ENCODE measurements at places on chromosomes 7 and 10.
A peak's percentile ranks its signal among the peaks of the same experiment; 100 is the strongest.

DNA sequence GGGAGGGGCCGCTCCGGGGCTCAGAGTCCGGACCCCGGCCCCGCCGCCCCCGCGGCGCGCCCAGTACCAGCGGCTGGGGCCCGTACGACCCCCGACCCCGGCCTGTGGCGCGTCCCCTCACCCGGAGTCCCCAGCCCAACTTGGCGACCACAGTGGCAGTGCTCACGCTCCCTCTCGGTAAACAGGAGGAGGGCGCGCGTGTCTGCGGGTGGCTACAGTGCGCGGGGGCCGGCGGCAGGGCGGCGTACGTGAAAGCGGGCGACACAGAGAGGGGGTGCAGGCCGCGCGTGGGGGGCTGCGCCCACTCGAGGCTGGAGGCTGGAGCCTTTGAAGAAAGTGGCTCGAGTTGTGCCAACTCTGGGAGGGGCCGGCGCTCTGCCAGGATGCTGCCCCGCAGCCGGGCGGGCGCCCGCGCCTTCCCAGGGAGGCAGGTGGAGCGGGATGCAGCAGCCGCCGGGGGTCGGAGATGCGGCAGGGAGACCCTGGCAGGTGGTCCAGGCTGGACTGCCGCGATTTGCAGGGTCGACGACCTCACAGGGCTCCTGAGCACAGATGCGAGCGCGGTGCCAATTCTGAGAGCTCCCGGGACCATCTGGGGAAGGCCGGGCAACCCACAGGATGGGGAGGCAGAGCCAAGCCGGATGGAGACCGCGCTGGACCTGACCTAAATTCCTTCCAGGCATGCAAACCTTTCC lies 655 bp downstream of the PTPRE start:
- DNase-seq: no peak

DNA sequence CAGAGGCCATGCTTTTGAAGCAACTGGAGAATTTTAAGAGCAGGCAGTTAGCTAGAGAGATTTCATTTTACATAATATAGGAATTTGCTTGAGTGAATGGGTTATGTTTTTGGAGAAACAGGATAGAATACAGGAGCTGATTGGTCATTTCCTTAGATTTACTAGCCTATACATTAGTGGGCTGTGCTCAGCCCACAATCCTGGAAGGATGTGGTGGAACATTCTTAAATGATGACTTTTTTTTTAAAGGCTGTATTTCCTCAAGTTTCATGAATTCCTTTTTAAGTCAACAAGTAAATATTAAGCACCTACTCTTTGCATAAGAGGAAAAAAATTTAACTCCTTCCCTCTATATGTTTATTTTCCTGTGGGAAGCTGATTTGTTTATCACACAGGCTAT lies 314.4 kb upstream of the BMPER start:
- no peak for DNase-seq

- DNase-seq: no peak
These were observed 19.3 kb downstream of the ZNF786 start for GRCh38 chr7:149071182-149071635.

DNA sequence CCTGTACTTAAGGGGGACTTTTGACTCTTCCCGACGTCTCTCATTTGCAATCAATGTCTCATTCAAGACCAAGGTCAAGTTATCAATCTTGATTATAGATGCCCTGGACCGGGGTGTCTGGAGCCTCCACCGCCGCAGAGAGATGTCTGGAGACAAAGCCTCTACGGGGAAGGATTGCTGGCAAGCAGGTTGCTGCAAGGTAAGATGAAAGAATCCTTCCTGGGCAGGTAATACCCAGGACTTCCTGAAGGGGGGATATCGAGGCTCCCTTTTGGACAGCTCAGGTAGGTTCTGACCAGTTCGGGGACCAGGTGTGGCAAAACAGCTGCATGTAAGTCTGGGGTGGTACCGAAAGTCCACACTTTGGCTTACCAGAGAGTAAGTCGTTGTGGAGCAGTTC lies 12.5 kb upstream of the CUX1 start:
- no peak for DNase-seq

DNA sequence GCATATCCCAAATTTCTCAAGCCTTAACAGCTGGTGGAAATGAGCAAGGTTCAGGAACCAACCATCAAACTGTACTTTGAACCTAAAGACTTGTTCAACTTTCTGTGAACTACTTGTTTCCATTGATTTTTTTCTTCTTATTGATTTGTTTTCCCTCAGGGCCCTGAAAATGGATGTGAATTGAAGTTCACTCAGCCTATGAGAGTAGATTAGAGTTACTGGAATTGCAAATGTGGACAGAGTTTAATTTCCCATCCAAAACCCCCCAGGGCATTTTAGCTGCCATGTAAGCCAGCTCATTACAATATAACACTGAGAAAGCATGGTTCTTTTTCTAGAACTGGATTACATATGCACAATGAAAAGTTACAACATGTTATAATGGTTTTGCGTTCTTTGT lies 1105.7 kb downstream of the REEP3 start:
- no peak for DNase-seq

GRCh38 chr7:149669121-149669818 lies 104.1 kb downstream of the ZNF467 start:
- no peak for DNase-seq

DNA sequence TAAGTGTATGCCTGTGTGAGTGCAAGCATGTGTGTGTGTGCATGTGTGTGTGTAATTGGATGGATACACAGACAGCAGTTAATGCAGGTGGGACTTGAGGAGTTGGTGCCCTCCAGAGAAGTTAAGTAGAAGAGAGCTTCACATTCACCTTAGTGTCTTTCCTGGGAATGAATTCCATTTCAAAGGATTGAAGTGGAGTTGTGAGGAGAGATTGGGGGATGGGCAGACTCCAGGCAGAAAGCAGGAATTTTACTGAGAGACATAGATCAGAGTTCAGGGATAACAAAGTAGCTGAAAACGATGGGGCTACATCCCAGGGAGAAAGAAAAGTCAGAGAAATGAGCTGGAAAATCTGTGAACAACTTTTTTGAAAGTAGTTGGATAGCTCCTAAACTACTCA lies 464.4 kb downstream of the TCERG1L start:
- no peak for DNase-seq

DNA sequence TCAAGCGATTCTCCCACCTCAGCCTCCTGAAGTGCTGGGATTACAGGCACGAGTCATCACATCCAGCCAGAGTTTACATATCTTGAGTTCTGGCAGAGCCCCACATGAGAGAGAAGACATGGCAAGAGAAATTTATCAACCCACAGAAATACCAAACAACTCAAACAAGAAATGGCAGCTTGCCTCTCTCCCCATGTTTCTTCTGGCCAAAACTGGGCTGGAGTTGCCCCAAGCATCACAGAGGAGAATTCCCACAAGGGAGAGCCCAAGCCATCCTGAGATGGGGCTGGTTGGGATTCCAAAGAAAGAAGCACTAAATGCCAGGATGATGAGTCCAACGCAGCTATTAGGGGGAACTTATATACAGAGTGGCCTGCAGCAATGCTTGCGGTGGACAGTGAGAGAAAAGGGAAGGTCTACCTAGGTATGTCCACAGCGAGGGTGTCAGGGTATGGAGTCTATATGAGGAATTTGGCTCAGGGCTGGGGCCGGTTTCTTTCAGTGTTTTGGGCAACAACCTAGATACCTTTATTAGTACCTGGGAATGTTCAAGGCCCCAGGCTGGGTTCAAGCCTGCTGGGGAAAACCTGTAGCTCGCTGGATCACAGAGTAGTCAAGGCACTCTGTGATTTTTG lies 14.5 kb upstream of the PAX4 start:
- DNase-seq: no peak

GRCh38 chr10:14259696-14260566 lies 70.8 kb downstream of the FRMD4A start:
- DNase-seq: no peak

DNA sequence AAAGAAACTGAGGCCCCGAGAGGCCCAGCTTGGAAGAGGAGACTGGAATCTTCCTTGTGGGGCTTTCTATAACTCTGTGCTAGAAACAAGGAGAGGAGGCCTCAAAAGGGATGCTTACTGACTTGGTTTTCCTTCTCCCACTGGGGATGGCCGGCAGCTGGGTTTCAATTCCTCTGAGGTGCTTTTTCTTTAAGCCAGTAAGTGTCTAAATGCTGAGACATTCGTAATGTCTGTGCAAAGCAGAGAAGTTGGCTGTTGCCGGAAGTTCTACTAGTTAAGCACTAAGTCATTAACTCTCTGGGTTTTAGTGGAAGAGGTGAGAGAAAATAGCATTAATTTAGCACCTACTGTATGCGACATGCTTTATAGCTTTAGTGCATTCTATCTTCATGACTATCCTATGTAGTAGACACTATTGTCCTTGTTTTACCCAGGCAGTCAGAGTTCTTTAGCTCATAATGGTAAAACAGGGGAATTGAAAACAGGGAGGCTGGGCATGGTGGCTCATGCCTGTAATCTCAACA lies 135.2 kb downstream of the RGS10 start:
- DNase-seq: no peak

DNA sequence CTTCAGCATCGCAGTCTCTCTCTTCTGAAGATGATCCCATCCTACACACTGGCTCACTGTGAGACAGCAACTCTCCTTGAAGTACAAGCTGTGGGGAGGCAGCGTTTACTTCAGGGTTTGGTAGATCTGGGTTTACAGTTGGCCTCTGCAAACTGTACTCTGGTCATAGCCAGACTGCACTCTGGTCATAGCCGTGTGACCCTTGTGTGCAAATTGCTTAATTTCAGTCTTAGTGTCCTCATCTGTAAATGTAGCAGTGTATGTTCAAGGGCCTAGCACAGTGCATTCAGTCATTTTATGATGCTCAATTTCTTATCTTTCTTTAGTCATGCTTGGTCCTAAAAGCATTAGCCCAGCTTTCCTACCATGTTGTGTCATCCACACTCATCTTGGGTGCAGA lies 188.2 kb downstream of the LRMDA start:
- DNase-seq: no peak

GRCh38 chr7:1811850-1812508 lies 141.9 kb downstream of the ELFN1 start:
- DNase-seq: peak; percentile 51

DNA sequence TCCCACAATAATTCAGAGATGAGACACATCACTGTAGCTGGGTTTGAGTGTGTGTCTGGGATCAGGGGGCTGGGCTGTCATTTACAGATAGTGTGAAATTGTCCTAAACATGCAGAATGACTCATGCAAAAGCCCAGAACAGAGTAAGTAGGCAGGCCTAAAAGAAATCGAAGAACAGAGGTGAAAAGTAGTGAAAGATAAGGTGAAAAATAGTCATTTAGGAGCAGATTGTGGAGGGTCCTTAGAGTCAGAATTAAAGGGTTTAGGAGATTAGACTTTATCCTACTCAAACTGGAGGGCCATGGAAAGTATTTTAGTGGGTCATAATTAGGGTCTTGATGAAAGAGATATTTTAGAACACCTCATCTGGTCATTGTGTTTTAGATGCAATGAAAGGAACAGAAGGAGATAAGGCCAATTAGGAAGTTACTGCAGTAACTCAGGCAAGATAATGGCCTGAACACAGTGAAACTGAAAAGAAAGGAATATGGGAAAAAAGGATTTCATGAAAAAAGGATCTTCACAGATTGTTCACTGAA lies 58.3 kb upstream of the NEBL start:
- no peak for DNase-seq

DNA sequence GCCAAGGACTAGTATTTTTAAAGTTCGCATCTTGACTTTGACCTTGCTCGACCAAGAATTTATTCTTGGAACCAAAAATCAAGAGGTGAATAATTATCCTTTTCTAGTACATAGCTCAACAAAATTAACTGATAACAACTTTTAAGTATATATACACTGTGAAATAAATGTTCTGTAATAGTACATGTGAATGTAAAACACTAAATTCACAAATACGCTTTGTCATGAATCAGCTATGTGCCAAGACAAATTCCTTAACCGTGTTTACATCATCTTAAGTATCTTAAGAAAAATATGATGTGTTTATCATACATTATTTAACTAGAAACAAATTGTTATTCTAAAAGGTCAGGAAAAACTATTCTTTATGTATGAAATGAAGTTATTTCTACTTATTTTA lies 83.3 kb downstream of the CUL2 start:
- DNase-seq: no peak

Measured in D341Med (cell line).